Renal pelvis (tissue), 12 donors: ENCODE measurements at places on chromosomes 1 and 21.

GRCh38 chr1:216500273-216500967 is 77.2 kb upstream of the USH2A start:
- no peak for DNase-seq

DNA sequence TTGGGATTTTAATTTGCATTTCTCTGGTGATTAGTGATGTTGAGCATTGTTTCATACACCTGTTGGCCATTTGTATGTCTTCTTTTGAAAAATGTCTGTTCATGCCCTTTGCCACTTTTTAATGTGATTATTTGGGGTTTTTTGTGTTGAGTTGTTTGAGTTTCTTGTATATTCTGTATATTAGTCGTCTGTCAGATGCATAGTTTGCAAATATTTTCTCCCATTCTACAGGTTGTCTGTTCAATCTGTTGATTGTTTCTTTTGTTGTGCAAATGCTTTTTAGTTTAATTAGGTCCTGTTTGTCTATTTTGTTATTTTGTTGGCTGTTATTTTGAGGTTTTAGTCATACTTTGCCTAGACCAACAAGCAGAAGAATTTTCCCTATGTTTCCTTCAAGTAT is 164.0 kb upstream of the CXADR start:
- DNase-seq: no peak

DNA sequence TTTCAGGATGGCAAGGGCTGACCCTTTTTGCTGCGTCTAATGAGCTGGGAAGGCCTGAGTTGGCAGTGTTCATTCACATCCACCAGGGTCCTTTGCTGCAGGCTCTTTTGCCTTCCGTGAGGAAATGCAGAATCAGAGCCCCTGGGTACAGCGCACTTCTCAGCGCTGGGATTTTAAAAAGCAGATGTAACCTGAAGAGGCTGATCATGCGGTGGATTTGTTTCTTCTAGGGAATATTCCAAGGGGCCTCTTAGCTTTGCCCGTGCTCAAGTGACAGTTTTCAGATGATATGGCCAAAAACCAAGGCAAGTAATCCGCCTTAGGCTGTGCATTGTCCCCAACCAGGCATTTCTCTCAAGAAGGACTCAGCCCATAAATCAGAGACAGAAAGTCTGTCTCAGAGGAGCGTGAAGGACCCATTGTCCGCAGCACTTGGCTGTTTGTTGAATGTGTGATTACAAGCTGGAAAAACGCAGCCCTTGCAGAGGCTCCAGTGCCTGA is 237.6 kb downstream of the PTPRC start:
- DNase-seq: peak; percentile 35

DNA sequence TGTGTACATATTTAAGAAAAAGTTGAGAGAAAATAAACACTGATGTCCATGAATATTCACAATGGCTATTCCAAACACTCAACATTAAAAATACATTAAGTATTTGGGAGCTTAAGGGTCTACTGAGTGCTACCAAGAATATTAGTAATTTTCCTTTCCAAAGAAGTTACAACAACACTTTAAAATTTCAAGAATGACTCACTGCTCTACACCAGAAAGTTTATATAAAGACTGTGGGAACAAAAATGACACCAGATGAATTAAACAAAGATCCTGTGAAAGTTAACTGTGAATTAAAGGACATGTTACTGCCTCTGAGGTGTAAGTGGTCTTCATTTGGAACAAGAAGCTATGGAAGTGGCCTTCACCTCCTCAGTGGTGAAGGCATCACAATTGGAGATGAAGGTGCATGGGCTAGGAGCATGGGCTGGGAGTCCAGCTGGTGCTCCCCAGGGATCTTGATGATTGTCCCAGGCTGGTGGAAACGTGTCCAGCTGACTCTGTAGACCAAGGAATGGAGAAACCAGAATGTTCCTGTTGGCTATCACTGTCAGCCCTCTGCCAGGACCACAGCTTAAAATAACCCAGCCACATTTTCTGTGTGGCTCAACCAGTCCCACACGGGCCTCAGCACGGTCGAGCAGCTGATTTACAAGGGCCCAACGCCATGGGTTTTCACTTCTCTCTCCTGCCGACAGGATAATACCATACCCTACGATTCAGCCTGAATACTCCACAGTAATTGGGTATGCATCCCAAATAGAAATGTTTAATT is 28.8 kb downstream of the TAF5L start:
- DNase-seq: no peak

DNA sequence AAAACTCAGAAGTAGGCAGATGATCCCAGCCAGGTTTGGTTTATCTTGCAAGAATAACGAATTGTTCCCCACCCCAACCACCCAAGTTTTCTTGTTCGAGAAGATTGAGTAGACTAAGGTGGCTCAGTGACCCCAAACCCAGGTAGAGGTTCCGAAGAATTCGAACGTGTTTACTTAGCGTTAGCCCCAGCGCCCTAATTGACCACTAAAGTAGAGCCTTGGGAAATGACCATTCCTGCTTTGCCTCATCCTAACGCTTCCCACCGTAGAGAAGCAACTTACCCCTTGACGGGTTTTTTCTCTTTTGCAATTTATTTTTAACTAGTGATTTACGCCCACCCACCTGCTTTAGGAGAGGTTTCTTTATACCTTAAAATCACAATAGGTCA is 870 bp downstream of the FBXO28 start:
- DNase-seq: no peak

GRCh38 chr1:20719261-20719660 is 1.5 kb upstream of the KIF17 start:
- DNase-seq: no peak

DNA sequence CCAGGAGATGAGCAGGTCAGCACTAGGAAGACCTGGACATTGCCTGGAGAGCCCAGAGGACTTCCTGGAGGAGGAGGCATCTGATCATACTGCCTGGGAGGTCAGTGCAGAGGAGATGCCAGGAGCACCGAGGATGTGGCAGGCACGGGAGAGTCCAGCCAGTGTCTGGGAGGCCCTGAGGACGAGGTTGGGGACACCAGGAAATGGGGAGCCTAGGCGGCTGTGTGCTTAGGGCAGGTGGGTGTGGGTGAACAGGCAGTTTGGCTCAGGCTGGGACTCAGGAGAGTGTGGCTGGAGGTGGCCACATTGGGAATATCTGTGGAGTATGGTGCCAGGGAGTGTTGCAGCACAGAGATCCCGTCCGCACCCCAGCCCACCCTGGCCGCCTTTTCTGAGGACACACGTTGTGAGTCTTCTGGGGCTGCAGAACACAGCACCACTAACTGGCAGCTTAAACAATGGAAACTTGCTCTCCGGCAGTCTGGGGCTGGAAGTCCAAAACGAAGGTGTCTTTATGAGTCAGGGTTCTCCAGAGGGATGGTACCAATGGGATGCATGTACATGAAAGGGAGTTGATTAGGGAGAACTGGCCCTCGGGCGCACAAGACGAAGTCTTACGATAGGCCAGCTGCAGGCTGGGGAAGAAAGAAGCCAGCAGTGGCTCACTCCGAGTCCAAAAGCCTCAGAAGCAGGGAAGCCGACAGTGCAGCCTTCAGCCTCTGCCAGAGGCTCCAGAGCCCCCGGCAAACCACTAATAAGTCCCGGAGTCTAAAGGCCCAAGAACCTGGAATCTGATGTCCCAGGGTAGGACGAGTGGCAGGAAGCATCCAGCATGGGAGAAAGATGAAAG is 58.0 kb downstream of the FAAP20 start:
- DNase-seq: no peak

DNA sequence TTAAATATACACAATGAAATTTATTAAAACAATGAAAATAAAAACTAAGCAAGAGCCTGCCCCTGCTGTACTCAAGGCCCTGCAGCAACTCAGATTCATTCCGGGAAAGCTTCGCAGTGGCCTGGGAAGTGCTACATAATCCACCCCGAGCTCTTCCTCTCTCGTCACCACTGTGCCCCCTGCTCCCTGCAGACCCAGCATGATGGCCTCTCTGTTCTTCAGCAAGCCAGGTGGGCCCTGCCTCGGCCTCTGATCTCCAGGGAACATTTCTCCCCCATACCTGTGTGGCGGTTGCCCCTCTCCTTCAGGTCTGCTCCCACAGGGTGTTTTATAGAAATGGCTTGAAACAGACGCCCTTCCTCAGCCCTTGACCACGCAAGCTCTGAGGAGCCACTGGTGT is 10.6 kb downstream of the RNF187 start:
- no peak for DNase-seq

DNA sequence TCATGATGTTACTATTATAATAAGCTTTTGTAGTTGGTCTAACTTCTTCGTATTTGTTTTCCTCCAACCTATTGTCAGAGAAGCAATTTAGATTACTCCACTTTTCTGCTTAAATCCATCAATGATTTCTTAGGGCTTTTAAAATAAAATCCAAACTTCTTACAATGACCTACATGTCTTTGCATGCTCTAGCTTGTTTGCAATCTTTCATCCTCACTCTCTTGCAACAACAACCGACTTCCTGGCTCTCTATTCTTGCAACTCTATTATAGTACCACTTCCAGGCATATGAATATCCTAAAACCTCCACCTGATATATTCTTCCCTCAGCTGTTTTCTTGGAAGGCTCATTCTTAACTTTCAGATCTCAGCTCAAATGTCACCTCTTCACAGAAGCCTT is 1288.7 kb downstream of the PLA2G4A start:
- no peak for DNase-seq

GRCh38 chr1:155971910-155972809 is 6.2 kb downstream of the ARHGEF2 start:
- no peak for DNase-seq

GRCh38 chr1:224730965-224731364 is 114.8 kb downstream of the CNIH3 start:
- no peak for DNase-seq

GRCh38 chr1:198492872-198493271 is 47.6 kb downstream of the ATP6V1G3 start:
- no peak for DNase-seq

DNA sequence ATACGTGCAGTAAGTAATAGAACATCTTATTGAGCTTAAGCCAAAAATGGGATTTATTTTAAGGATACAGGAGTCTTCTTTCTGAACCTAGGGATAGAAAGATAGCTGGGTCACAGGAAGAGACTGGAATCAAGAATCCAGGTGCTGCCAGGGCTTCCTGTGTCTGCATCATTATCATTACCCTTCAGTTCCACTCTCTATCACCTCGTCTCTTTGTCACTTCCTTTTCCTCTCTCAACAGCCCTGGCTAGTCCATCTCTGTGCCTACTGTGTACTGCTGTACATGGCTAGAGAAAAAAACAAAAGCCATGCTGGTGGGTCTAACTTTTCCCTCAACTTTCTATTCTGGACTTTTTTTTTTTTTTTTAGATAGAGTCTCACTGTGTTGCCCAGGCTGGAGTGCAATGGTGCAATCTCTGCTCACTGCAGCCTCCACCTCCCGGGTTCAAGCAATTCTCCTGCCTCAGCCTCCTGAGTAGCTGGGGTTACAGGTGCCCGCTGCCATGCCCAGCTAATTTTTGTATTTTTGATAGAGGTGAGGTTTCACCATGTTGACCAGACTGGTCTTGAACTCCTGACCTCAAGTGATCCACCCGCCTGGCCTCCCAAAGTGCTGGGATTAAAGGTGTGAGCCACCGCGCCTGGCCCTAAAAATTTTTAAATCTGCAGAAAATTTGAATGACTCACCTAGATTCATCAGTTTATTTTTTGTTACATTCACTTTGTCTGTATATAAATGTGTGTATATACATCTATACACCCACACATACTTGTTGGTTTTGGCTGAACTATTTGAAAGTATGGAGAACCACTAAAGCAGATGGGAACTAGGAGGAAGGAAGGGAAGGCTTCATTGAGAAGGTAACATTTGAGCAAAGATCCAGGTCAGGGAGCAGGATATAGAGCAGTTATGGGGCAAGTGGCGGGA is 31.9 kb downstream of the UBE4B start:
- DNase-seq: no peak

GRCh38 chr1:219374046-219374566 is 200.4 kb downstream of the LYPLAL1 start:
- no peak for DNase-seq

- DNase-seq: no peak
Observed at GRCh38 chr1:89739844-89740216, 81.0 kb upstream of the LRRC8D start.

DNA sequence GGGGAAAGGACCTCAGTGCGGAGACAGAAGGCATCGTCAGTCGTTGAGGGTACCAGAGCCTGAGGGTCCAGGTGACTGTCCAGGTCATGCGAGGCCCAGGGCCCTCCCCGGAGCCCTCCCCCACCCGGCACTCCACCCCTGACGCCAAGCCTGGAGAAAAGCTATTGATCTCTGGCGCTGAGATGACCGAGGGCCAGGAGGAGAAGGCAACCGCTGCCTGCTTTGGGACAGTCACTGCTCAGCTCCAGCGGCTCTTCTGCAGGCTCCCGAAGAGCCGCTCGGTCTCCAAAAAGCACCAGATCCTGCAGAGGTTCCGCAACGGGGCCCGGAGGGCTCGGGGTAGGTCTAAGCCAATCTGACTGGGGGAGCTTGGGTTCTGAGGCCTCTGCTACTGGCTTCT is 10.9 kb downstream of the RASSF5 start:
- DNase-seq: no peak

- DNase-seq: no peak
Observed at GRCh38 chr1:72186733-72187307, 95.5 kb downstream of the NEGR1 start.

GRCh38 chr1:16421201-16421600 is 16.0 kb downstream of the SPATA21 start:
- no peak for DNase-seq

GRCh38 chr21:32447224-32447623 is 34.7 kb downstream of the EVA1C start:
- no peak for DNase-seq

- peak; percentile 52 for DNase-seq
Observed at GRCh38 chr1:241611063-241611462, 29.1 kb downstream of the CHML start.

DNA sequence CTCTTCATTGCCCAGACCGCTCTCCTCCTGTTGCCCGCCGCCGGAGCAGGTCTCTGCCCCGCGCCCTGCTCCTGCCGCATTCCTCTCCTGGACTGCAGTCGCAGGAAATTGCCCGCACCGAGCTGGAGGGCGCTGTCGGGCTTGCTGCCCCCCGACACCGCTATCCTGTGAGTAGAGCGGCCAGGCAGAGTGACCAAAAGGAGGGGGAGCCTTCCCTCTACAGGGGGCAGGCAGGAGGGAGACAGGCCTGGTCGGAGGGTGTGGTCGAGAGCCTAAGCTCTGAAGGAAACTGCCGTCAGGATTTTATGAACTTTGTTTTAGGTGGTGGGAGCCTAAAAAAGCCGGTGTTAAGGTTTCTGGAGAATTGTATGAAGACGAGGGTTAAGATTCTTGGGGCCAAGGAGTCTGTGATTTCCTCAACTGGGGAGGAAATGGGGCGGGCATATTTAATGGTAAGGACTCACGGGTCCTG is 517 bp downstream of the LRIG2 start:
- DNase-seq: peak; percentile 58

GRCh38 chr1:155974208-155975115 is 3.9 kb downstream of the ARHGEF2 start:
- DNase-seq: no peak
